ENCODE measurements at places on chromosomes 7 and 10.

DNA sequence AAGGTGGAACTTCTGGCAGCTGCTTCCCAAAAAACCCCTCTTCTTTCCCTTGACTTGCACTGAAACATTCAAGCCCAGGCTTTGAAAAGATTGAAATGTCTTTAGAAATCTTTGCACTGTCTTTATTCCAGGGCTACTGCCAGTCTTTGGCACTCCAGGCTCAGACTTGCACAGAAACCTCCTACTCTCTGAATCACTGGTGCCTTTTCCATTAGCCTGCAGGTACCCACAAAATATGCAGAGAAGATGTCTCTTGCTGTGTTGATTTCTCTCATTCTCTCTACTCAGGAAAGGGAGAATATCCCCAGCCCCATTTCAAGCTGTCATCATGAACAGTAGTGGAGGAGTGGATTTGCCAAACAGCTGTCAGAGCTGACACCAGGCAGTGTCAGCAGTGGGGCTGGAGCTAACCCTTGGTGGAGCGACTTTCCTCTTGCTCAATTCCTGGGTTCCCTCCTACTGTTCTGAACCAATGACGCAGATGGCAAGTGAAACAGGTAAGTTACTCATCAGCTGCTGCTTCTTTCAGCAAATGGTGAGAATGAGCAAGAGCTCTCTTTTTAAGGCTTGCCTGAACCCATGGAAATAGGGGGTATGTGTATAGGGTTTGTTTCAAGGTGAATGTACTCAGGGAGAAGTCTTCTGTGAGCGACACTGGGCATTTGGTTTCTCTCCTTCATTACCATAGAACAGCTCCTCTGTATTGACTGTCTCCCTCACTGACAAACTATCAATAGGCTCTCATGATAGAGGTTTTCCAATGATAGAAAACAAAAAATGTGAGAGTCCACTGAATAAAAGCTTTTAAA lies 362.4 kb downstream of the ADRA2A start:
- DNase-seq: no peak

- DNase-seq: no peak
Observed at GRCh38 chr7:140920745-140921144, 4.0 kb downstream of the BRAF start.

DNA sequence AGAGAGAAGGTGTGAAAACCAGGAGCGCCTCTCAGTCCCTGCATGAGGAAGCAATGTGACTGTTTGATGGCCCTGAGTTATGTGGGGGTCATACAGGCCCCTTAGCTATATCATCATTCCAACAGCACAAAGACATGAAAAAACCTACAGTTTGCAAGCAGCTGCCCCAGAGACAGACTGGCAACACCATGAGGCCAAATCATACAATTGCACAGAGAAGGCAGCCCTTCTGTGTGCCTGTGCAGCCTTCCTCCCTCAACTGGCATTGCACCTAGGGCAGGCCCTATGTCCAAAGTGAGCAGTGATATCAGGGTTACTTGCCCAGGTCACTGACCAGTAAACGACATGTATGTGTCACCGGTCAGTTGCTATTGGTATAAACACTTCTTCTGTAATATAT lies 41.6 kb downstream of the GPRIN2 start:
- no peak for DNase-seq

GRCh38 chr10:85645053-85645452 lies 721.5 kb downstream of the GRID1 start:
- DNase-seq: no peak

DNA sequence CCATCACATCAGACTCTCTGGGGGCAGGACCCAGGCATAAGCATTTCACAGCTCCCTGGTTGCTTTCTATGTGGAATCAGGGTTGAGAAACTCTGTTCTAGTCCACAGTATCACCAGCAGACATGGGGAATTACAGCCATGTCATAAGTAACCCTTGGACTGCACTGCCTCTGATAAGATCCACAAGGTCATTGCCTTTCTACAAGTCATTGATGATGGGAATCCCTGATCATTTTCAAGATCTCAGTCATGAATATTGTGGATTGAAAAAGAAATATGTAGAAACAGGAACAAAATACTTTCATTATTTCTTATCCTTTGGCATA lies 304.1 kb downstream of the KLF6 start:
- DNase-seq: no peak

DNA sequence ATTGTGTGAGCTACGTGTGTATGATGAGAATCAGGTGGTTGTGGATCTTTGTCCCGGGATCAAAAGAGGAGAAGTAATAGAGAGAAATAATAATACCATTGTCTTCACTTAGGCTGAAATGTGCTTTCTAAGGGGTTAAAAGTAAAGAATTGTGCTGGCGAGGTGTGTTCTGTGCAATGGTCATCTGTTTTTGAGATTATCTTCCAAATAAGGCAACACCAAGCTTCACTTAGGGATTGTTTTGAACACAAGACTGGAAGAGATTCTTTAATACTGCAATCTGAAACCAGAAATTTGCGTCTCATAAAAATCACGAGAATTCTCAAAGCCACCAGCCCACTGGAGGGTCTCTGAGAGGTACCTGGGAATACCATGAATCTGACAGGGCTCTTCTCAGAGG lies 84.2 kb downstream of the ARID5B start:
- DNase-seq: no peak

DNA sequence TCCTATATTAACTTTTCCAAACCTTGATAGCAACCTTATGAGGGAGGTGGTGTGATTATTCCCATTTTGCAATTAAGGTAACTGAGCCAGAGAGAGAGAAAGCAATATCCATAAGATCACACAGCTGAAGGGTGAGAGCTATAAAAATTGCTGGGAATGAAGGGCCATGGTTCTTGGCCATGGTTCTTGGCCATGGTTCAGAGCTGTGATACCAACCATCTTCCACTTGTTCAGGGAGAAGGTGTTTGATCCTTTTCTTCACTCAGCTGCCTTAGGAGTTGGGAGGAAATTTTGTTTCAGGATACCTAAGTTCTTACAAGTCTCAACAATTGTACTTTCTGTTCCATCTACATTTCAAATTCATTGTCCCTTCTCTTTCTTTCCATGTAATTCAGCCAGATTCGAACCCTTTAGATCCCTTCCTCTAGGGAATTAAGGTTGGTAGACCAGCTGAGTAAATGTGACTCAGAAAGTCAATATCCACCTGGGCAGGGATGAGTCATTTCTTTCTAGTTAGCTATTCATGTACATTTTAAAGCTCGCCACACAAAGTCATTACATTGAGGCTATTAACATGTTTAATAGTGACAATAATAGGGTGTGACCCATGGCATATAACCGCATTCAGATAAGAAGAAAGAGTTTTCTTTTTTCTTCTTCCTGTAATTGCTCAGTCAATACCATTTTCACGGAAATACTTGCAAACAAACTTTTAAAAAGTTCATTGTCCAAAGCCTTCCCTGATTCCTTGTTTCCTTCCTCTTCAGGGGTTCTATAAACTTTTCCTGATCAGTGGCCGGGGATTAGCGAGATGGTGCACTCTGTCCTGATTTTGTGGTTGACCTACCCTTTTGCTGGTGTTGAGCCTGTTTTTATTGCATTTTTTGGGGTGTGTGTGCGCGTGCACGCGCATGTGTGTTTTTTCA lies 143.4 kb downstream of the TCF7L2 start:
- DNase-seq: no peak

- no peak for DNase-seq
Observed at GRCh38 chr7:159139639-159140038, 5.0 kb downstream of the VIPR2 start.

DNA sequence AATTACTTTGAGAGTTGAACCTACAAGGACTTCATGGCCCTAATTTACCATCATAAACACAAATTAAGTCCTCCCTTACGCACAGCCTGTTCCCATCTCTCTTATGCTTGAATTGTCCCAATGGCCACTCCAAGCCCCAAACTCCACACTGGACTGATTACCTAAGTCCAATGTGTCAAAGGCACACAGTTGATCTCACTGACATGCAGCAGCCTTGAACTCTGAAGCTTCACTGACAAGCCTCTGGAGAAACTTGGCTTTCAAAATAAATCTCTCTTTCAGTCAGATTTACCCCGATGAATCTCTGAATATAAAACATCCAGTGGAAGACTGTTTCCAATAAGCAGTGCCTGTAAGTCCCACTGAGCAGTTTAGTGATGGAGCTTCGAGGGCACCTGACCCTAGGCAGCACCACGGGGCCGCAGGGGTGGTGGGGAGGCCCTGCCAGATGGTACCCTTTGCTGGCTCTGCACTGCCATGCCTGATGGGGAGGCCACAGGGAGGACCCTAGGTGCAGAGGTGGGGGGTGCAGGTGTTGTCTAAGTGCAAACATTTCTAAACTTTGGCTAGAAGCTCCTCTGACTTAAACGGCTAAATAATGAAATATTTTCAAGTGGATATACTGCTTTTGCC lies 3.3 kb upstream of the MAT1A start:
- DNase-seq: no peak

DNA sequence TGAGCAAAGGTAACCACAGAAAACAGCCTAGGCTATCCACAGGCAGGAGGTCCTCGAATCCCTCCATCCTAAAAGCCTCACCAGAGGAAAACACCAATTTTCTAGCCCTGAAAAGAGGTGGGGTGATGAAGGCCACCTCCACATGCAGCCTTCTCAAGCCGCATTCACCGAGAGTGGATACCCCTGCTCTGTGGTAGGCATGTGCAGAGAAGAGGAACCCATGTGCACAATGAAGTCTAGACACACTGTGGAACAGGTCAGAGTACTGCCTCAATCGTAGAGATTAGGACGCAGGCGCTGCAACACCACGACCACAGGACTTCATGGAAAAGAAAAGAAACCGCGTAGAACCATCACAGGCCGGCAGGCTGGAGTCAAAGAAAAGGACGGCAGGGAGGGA lies 38.8 kb downstream of the GRB10 start:
- no peak for DNase-seq

DNA sequence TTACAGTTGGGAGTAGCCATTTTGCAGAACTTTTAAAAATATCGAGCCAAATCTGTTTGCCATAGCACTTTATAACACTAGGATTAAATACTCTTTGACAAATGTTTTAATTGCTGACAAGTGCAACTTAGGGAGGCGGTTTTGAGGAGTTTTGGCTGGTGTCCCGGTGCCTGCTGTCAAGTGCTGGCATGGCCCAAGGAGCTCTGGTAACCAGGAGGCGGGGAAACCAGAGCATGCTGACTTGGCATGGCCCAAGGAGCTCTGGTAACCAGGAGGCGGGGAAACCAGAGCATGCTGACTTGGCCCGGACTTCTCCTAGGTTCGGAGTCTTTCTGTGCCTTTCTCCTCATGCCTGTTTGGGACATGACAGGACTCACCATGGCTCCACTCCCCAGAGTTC lies 30.8 kb upstream of the ZNF32 start:
- DNase-seq: no peak

DNA sequence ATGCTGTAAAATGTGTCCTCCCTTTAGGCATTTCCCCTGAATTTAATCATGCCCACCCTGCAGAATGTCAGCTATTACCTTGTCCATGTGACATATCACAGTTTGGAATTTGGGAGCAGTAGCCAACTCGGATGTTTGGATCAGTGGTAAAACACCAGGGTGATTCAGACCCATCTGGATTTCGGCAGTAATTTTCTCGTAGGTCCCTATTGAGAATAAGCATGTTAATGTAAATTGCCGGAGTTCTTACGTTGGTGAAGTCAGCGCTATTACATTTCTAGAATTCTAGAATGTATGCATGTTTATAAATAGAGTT lies 44.1 kb downstream of the HGF start:
- no peak for DNase-seq

GRCh38 chr7:155009570-155010157 lies 6.7 kb upstream of the PAXIP1 start:
- DNase-seq: peak; percentile 21

DNA sequence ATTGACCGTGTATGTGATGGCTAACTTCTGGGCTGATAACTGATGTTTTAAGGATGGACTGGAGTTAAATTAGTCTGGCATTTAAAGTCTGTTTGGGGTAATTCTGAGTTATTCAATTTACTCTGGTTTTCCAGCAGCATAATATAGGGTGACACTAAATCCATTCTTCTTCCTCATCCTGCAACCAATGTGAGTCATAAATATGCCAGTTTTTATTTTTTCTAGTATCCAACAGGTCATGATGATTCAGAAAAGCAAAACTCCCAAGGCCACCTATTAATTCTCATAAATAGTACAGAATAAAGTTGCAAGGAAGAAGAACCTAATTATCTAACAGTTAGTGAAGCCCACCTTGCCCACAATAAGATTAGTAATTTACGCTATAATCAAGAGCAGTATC lies 7.5 kb upstream of the EPHB6 start:
- DNase-seq: no peak

- DNase-seq: no peak
Observed at GRCh38 chr10:52056291-52056690, 257.8 kb upstream of the DKK1 start.

- no peak for DNase-seq
Observed at GRCh38 chr7:65287023-65287422, 86.6 kb upstream of the ZNF92 start.

GRCh38 chr10:62048470-62048869 lies 147.0 kb downstream of the ARID5B start:
- DNase-seq: no peak

DNA sequence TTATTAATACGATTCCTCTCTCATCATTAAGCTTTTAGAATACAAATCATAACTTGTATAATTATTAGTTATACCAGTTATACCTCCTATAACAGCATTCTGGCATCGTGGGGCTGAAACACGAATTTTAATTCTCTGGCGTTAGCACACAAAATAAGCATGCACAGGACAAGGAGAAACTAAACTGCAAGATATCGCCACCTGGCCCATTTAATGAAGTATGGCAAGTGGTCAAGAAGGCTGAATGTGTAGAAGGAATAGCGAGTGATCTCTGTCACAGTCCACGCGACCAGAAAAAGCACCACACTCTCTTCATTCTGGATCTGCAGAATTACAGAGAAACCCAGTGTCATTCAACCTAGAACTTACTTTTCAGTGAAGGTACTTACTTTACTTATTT lies 18.1 kb downstream of the HACD1 start:
- DNase-seq: no peak

GRCh38 chr10:4656576-4657194 lies 169.3 kb upstream of the AKR1E2 start:
- peak; percentile 23 for DNase-seq

GRCh38 chr7:116705419-116705818 lies 33.4 kb downstream of the MET start:
- no peak for DNase-seq

- DNase-seq: no peak
Observed at GRCh38 chr10:91389636-91390512, 20.3 kb upstream of the HECTD2 start.

- no peak for DNase-seq
Observed at GRCh38 chr7:70649323-70649722, 482.6 kb upstream of the GALNT17 start.

DNA sequence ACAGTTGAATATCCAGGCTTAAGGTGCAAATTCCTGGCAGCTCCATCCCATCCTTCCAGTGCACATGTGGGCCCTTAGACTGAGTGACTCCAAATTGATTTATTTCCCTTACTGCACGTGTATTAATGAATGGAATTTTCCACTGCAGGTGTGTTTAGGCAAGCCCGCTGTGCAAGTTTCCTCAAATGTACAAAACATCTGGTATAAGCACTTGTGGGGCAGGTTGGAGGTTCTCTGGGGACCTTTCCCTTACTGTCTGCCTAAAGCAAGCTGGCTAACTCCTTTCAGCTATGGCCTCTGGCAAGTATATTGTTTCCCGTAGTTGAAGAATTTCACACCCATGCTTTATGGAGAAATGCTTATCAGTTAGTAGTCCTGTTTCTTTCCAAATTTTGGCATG lies 25.3 kb upstream of the GIMAP6 start:
- DNase-seq: no peak

All from activated CD4-positive, CD25-positive, alpha-beta regulatory T cell treated with anti-CD3 and anti-CD28 coated beads, Interleukin-2, amount 50 U/mL, for 16 hours (primary cell).